ENCODE measurements at places on chromosomes 16 and 17.

- DNase-seq = no peak
Observed at GRCh38 chr16:13421726-13422125, 498.2 kb upstream of the ERCC4 start.

DNA sequence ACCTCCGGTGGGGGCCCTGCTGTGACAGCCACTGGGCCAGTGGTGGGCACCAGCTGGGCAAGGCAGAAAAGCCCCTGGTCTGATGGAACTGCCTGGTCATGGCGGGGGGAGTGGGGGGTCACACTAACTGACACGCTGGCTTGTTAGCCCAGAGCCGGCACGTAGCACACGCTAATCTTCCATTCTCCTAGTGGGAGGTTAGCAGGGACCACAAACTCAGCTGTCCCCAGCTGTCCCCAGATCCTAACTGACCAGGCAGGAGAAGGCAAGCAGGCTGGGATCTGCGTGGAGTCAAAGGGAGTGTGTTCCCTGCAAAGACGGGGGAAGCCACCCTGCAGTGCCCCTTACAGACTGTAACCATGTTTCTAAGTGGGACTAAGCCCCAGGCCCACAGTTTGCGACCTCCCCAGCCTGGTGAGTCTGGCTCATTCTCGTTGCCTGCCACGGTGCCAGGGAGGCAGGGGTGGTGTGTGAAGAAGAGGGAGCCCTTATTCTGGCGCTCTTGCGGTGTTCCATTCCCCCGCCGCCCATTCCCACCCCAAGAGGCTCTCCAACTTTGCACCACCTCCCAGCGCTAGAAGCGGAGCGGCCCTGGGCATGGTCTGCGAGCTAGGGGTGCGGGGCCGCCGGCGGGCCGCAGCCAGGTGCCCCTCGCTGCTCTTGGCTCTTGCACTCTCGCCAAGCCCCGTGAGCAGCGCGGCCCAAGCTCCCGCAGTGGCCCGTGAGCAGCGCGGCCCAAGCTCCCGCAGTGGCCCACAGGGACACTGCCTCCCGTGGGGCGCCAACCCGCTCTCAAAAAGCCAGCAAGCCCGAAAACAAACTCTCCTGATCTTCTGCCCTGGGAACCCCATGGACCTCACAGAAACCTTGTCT lies 12.1 kb upstream of the ZNF423 start:
- no peak for DNase-seq

DNA sequence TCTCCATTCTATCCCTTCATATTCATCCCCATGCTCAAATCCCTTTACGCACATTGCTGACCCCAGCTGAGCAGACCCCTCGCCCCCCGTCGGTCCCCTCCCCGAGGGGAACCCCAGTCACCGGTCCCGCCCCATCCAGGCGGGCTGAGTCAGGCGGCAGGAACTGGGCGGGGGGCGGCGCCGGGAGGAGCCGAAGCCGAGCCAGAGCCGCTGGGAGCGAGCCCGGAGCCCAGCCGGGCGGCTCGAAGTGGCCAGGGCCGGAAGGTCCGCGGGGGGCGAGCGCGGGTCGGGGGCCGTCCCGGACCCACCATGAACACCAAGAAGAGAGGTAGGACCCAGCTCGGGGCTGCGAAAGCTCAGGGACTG lies 8.6 kb downstream of the RIPOR1 start:
- peak; percentile 75 for DNase-seq

DNA sequence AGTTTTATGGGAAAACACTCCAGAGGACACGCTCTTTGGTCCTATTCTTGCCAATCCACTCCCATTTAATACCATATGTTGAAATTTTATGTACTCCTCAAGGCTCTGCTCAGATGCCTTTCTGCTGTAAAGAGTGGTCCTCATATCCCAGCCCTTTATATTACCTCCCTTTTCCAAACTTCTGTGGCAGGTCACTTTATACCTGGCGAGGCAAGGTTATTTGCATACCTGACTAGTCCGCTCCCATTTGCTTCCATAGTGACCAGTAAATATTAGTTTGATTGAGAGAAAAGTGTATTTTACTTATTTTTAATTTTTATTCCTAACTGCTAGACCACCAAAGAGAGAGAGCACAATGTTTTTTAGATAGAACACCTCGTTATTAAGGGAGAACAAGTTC lies 17.3 kb downstream of the KRT12 start:
- DNase-seq = no peak

- DNase-seq = no peak
Observed at GRCh38 chr17:58507123-58507634, 7.3 kb downstream of the MTMR4 start.
